HTR-8/SVneo (cell line): ENCODE measurements at places on chromosomes 6 and 20.

DNA sequence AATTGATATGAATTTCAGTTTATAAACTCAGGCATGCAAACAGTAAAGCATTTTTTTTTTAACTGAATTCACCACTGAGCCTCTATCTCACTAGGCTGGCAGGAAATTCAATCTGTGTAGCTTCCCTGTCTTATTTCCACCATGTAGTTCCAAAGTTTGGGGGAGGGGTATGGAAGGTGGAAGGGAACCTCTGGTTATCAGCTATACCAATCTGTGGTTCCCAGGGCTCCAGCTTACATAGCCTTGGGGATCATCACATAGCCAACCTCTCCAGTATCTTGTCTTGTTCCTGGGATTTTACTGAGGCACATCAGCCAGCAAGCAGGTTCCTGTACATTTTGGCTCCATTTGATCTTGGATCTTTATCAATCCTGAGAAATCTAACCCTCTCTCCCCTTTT is 15.6 kb downstream of the RAD21L1 start:
- DNase-seq = no peak

DNA sequence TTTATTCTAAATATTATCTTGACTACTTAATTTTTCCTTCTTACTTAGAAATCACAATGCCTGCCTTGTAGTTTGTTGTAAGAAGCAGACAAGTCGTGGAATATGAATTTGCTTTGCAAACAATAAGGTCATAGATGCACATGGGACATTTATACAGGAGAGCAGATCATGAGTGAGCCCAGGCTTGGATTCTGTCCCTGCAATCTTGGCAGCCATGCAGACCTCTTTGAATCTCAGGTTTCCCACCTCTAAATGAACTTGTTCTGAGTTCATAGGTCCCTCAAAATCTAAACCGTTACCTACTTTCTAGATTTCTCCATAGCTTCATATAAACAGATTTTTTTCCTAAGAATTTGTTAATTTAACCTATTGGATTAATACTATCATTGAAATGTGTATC is 19.5 kb downstream of the KIAA0408 start:
- no peak for DNase-seq

GRCh38 chr6:13531956-13532355 is 42.4 kb upstream of the SIRT5 start:
- no peak for DNase-seq

GRCh38 chr6:87832025-87832825 is 130.2 kb upstream of the AKIRIN2 start:
- DNase-seq = peak; percentile 13

DNA sequence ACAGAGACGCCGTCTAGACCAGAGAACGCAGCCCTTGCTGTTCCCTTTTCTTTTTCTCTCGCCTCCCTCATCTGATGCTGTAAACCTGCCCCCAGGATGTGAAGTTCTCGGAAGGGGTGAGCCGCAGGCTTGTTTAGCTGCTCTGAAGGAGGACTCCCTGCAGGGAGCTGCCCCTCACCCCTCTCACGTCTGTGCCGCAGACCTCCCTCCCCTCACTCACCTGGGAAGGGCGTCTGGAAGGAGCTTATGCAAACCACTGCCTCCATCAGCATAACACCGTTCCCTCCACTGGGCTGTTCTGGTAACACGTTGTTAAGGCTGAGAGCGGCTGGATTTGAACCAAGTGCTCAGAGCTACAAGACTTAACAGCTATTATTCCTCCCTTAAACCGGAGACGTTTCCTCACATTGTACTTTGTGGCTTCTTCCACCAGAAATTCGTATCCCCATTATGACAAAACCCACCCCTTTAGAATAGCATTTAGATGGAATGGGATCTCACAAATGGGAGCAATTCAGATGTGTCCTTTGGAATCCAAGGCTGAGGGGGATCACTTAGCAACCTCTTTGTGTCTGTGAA is 99.8 kb downstream of the SMOC2 start:
- DNase-seq = no peak

DNA sequence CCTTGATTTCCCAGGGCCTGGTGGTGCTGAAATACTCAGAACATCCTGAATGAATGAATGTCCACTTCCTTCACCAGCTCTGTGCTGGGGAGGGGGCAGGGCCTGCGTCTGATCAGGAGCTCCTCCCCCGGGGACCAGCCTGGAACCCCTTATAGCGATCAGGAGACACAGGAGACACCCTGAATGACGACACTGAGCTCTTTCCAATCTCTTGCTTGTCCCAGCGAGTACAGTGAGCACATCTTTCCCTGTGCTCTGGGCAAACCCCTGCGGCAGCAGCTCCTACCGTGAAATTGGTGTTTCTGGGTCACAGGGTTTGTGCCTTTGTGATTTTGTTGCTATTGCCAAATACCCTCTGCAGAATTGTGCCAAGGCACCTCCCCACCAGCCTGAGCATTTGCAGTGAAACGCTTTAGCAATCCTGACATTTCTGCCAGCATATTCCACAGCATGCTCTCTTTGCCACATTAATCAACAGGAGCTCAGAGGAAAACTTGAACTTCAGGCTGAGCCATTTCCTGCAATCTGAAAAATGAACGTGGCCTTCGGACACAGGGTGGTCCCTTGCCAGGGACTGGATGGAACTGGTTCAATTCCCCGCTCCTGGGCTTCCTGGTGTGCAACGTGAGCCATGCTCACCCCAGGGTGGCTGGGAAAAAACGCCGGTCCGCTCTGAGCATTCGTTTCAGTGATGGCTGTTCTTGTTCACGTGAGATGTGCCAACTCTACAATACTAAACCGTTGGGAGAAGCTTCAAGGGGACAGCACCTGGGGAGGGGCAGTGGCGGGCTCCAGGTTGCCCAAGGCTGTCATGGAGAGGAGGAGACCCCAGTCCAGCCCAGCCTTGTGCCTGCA is 23.1 kb upstream of the MRGBP start:
- DNase-seq = no peak

GRCh38 chr20:51643390-51643789 is 100.9 kb upstream of the NFATC2 start:
- DNase-seq = no peak

DNA sequence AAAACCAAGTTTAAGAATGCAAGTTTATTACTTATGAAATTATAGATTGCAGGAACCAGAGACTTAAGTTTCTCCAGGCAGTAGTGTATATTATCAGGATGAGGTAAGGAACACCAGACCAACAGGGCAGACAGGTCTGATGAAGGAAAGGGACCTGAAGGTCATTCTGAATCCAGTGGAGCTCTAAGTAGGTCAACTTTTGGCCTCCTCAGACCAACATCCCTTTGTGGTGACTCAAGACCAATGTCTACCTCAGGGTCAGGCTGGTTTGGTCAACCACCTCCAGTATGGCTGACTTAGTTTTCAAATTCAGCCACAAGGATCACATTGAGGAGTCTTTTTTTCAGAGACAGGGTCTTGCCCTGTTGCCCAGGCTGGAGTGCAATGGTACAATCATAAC is 38.7 kb upstream of the TFAP2A start:
- no peak for DNase-seq

DNA sequence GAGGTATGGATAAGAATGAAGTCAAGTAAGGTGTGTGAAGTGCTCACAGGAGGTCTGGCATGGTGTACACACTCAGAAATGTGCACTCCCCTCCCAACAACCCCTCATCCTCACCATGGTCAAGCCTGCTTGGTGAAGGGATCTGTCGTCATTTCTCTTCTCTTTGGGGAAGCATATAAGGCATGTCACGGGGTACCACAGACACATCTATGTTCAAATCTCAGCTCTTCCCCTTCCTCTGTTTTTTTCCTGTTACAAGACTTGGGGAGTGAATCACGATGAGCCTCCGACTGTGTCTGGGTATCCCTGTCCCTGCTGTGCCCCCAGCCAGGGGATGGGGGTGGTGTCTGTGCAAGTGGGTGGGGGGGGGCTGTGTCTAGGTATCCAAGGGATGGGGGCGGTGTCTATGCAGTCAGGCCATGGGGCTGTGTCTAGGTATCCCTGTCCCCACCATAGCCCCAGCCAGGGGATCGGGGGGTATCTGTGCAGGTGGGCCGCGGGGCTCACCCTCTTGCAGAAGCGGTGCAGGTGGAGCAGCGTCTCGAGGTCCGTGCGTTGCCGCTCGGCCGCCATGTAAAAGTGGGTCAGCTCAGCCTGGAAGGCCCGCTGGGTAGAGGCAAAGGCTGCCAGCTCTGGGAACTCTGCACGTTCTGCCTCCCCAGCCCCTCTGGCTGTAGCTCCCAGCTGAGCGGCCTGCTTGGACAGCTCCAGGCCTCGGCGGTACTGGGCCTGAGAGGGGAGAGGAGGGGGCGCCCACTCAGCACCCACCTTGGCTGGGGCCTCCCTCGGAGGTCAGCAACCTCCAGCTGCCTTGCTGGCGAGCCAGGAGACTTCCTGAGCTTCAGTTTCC is 43.6 kb downstream of the KIAA1755 start:
- DNase-seq = no peak

DNA sequence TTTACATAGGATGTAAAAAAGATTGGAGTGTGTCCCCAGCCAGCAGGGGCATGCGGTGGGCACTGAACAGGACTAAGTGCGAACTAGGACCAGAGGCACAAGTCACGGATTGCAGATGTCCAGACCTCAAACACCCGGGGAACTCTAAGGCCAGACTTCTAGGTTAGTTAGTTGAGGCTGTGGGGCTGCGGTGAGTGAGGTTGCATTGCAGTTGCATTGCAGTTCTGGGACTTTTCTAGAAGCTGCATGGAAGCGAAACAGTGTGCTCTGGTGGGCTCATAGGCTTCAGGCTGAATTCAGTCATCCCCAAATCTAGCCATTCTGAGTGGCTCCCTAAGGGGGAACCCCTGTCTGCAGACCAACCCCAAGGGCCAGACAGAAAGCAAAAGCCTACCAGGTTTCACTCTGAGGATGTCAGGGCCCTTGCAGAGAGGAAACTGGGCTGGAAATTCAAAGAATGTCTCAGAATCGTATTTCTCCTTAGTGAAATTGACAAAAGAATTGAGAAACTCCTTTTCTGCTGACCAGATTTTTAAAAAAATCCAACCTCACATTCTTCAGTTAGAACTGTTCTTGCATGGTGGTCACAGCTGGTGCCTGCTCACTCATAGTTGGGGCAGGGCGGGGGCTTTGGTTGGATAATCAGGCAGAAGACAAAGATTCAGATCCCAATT is 182.8 kb downstream of the ZDHHC14 start:
- DNase-seq = no peak

GRCh38 chr6:113352029-113352801 is 504.9 kb upstream of the MARCKS start:
- DNase-seq = no peak

GRCh38 chr20:25336561-25337422 is 53.8 kb downstream of the ABHD12 start:
- no peak for DNase-seq

- DNase-seq = no peak
These were observed 179.9 kb downstream of the CDC5L start for GRCh38 chr6:44567406-44567805.

GRCh38 chr6:109799129-109799528 is 108.0 kb downstream of the FIG4 start:
- DNase-seq = no peak

GRCh38 chr6:1023229-1023628 is 288.7 kb upstream of the FOXQ1 start:
- no peak for DNase-seq

DNA sequence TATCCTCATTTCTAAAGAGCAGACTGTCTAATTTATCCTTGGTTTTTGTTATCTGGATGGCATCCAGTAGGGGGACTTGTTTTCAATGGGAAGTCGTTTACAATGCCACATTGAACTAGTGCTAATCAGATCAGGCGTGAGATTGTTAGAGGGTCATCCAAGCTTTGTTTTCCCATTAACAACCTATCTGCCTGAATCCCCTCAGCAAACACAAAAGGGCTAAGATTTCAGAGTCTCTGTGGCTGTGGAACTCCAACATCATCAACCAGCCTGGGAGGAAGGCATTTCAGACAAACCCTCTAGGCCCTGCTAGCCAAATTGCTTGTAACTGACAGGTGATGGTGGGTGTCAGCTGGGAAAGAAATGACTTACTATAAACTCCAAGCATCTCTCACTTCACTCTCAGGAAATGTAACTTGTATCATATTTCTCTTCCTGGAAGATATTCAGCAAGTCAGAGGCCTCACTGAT is 47.7 kb downstream of the COL19A1 start:
- DNase-seq = no peak

DNA sequence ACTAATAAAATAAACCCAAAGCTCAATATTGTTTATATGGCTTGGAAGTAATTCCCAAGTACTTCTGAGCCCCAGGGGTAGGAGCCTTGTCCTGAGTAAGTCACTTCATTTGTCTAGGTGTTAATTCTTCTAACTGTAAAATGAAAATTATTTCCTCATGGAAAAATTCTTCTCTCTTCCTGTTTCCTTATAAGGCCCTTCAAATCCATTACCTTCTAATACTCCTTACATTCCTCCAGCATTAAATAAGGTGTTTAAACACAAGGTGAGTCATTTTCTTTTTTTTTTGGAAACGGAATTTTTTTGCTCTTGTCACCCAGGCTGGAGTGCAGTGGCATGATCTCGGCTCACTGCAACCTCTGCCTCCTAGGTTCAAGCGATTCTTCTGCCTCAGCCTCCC is 41.9 kb downstream of the PRR18 start:
- no peak for DNase-seq

- DNase-seq = no peak
These were observed 492.5 kb upstream of the FLRT3 start for GRCh38 chr20:14829906-14830305.
